ENCODE measurements at places on chromosomes 12 and 14.

- DNase-seq = no peak
Measured at GRCh38 chr14:30312214-30312613, 246.7 kb upstream of the G2E3 start.

- DNase-seq = no peak
Measured at GRCh38 chr14:79354336-79354735, 857.0 kb downstream of the DIO2 start.

DNA sequence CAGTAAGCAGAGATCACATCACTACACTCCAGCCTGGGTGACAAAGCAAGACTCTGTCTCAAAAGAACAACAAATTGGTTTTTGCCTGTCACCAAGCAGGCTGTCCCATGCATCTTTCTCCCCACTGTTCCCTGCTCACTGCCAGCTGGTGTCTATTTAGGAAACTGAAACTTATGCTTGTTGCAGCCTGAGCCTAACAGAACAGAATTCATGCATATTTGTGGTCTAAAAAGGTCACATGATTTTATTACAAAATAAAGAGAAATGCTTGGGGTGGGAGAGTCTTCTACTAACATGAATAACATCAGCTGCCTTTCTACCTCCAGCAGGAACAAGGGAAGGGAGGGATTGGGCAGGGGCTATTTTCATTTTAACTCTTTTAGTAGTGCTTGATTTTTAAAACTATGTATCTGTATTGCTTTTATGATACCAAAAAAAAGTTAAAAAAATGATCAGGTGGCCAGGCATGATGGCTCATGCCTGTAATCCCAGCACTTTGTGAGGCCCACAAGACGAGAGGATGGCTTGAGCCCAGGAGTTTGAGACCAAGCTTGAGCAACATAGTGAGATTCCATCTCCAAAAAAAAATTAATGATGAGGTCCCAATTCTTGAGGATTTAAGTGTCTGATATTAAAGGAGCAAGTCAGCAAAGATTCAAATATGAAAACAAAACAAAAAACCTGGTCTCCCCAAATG lies 923 bp downstream of the STAT2 start:
- peak; percentile 83 for DNase-seq

DNA sequence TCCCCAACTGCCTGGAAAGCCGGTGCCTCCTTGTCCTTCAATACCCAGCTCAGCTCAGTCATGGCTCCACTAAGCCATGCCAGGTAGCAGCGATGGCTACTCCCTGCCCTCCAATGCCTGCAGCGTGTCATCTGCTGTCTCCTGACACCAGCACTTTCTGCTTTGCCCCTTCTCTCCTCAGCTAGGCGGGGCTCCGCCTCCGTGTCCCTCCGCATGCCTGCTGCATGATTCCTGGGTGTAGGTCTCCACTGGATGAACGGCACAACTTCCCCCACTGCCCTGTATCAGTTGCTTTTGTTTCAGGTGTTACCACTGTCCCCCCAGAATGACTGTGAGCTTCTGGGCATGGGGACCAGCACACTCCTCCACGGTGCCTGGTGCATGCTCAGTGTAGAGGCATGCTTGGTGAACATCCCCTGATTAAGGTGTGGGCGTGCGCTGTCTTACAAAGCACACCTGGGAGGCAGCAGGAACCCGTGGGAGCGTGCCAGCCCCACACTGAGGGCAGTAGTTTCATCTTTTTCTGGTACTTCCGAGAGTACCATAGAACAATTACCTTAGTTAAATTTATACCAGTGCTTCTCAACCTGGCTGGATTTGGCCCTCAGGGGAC lies 179.4 kb upstream of the PRMT8 start:
- DNase-seq = peak; percentile 35

GRCh38 chr14:77123381-77124325 lies 17.9 kb downstream of the ZDHHC22 start:
- DNase-seq = peak; percentile 89

- DNase-seq = no peak
Measured at GRCh38 chr12:94282675-94283074, 134.3 kb downstream of the PLXNC1 start.

DNA sequence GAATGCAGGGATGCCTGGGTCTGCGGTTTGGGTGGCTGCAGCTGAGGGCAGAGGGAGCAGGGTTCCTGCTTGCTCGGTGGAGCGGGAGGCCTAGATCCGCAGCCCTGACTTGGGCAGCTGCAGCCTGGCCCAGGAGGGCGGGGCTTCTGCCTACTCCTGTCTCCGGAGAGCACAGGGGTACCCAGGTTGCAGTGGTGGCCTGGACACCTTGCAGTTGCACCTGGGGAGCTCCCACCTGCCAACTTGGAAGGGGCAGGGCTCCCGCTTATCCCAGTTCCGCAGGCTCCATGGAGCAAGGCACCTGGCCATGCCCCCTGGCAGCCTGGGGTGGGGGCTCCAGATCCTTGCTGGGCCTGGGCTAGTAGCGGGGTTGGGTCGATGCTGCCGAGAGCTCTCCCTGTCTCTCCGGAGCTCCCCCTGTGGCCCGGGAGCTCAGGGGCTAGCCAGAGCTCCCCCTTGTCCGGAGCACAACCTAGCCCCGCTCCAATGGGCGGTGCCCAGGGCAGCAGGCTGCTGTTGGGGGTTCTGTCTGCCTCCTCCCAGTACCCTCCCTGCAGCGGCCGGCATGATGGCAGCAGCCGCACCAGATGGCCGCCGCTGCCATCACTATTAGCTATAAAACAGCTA lies 136.4 kb downstream of the PTPRR start:
- DNase-seq = no peak

DNA sequence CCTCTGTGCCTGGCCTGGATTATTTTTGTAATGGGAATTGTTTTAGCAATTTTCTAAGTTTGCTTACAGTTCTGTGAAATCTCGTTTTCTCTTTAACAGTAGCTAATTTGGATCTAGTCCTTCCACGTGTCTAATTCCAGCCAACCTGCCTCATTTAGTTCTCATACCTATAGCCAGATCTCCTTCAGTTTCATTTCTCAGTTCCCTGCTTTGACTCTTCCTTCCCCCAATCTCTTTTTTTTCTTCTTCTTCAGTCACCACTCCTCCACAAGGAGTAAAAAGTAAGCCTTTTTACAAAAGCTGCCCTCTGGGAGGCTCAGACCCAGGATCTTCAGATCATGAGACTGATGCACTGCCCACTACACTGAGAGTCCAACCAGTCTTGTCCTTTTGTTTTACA lies 1.4 kb downstream of the THTPA start:
- no peak for DNase-seq

DNA sequence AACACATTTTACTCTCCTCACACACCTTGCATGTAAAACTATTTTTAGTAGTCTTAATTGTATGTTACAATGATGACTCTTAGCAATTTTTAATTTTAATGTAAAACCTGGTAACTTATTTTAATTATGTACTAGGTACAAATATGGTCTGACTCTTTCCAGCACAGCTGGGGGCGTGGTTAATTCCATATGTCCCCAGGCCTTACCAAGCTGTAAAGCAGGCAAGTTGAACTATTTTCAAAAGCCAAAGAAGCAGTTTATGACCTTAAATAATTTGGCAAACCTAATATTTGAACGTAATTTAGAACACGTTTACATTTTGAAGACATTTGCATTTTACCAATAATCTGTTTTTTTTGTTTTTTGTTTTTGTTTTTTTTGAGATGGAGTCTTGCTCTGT lies 9.3 kb upstream of the ACOT6 start:
- DNase-seq = no peak

DNA sequence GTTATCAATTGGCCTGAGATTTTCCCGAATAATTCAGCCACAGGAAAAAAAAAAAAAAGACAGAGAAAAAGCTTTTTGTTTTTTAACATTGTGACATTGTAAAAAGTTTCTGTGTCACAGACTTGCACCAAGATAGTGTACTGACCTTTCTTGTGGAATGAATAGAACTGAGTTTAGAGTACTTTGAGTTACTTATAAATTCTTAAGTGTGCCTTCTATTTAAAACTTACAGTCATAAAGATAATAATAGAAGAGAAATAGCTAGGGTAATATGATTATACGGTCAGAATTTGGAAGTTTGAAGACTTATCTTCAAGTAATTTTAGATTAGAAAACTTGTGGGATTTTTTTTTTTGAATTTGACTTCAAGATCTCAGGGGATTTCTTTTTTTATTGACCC lies 88.8 kb downstream of the FGD4 start:
- DNase-seq = no peak

DNA sequence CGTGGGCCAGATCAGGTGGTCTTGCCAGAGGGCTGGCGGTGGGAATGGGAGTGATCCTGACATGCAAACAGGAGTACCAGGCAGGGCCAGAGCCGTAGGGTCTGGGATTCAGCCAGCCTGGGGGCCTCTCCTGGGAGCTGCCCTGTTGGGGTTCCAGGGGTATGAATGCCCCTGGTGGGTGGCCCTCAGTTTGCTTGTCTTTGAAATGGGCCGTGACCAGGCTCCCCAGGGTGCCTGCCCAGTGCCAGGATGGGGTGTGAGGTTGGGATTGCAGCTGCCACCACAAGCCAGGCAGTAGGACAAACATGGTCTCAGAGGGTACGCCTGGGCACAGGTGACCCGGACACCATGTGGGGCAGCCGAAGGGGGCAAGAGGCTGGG lies 168.8 kb downstream of the KIF26A start:
- DNase-seq = no peak

GRCh38 chr14:76396714-76397187 lies 20.8 kb downstream of the ESRRB start:
- no peak for DNase-seq

GRCh38 chr12:112172556-112173324 lies 47.4 kb downstream of the TRAFD1 start:
- DNase-seq = no peak

- DNase-seq = no peak
Measured at GRCh38 chr14:103139132-103140025, 16.1 kb downstream of the TNFAIP2 start.

DNA sequence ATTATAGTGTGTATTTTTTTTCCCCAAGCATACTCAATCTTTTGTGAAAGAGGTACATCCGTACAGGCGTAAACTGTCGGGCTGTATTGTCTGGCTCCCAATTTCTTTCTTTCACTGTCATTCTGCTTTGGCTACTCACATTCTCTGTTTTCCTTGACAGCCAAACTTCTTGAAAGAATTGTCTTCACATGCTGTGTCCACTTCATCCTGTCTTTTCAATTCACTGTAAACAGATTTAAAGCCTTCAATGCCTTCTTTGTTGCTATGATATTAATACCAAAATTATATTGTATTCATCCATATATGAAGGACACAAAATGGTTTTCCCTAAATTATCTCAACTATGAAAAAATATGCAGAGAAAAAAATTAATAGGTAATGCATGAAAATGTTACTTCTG lies 6.0 kb upstream of the ATP23 start:
- DNase-seq = no peak

DNA sequence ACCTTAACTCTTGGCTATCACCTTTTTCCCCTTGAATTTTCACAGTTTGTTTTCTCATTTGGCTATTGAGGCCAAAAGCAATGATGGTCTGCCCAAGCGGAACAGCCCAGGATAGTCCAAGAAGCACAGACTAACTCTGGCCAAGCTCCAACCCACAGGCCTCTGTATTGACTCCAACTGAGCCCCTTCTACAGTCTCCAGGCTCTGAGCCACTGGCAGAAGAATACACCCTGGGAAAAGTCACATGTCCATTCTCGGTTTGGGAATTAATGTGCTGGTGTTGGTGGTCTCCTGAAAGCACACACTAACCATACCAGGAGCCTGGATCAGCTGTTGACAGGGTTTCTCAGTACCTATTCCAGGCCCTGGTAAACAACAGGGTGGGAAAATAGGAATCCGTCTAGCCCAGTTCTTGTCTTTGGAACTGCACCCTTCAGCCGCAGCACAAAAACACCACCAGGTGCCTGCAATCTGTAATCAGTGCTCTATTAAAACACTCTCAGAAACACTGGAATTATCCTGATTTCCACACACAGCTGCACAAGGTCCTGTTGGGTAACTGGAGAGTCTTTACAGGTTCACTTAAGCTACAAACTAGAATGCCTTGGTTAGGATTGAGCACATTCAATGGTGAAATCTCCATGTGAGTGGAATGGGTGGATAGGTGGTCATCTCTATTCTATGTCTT lies 63.6 kb downstream of the STXBP6 start:
- no peak for DNase-seq

- DNase-seq = peak; percentile 23
Measured at GRCh38 chr12:1131811-1132224, 140.8 kb downstream of the ERC1 start.

DNA sequence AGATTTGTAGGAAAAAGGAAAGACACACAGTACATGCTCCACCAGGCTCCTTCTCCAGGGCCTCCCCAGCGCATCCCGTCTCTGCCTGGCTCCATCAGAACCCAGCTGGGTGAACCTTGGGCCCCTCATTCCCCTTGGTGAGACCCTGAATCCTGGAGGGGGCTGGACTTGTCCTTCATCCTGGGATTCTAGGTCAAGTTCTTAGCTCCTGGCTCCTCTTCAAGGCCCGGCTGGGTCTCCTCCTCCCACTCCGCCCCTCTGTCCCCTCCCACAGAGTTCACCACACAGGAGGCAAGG lies 49.2 kb downstream of the PSMA6 start:
- no peak for DNase-seq

DNA sequence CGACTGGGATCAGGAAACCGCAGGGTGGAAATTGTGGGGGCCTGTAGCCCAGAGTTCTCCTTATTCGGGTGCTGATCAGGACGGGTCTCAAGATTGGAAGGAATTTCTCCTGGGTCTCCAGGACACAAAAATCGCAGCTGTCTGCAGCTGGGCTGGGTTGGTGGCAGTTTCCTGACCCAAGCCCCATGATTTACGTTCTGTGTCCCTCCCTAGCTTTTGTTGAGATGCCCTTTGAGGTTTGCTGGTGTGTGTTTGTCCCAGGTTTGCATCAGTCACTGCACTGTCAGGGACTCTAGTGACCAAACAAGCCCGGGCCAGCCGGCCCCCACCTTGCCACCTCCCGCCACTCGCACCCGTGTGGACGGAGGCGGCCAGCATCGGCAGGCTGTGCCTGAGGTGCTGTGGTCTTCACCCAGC lies 89.5 kb downstream of the FBXL14 start:
- DNase-seq = no peak

DNA sequence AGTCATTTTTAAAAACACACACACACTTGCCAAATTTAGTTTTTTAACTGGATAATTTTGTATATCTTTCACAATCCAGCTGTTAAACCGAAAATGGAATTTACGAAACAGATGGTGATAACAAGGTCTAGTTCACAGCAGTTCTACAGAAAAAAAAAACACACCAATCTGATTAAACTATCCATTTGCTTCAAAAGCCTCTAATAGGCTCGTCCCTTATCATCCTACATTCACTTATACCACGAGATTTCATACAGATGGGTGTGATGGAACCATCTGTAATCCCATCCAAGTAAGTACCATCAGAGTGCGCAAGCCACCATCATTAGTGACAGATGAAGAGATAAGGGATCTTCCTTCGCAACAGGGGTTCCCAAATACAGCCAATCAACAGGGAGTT lies 20.1 kb downstream of the GCH1 start:
- no peak for DNase-seq
